Uterus (tissue), 4 donors: ENCODE measurements at places on chromosomes 16 and 17. TPM values are rescaled to one million over a fixed set of nuclear protein-coding genes. Genes with fewer than 3 reads are reported as not detected.

- no peak for DNase-seq
Measured at GRCh38 chr16:1744338-1744840, 27.0 kb downstream of the NME3 start.

DNA sequence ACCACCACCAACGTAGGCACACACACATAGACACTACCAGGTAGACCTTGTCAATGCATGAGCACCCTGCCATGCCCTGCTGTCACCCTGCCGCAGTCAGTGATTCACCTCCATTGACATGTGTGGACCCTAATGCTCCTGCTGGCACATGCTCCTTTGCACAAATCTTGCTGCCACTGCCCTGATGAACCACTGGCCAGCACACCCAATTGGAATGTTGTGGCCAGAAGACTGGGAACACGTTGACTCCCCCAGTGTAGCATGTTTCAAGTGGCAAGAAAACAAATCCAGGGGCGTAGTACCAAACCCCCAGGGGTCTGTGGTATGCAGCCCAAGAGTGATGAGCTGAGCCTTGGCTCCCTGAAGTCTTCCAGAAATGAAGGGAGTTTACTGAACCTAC lies 486.4 kb upstream of the KIF2B start:
- no peak for DNase-seq

DNA sequence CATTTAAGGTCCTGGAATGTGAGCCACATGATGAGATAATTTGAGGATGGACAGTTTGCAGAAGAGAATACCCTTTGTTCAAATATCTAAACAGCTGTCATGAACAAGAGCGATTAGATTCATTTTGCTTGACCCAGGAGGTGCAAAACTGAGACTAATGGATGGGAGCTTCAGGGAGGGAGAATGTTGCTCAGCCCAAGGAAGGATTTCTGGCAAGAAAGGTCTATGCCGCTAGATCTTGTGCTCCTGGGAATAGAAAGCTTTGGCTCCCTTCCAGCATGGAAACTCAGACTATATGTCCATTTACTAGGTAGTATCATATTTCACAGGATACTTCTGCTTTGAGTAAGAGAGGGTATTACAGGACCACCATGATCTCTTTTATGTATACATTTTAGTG lies 14.8 kb upstream of the CDH11 start:
- DNase-seq: no peak

DNA sequence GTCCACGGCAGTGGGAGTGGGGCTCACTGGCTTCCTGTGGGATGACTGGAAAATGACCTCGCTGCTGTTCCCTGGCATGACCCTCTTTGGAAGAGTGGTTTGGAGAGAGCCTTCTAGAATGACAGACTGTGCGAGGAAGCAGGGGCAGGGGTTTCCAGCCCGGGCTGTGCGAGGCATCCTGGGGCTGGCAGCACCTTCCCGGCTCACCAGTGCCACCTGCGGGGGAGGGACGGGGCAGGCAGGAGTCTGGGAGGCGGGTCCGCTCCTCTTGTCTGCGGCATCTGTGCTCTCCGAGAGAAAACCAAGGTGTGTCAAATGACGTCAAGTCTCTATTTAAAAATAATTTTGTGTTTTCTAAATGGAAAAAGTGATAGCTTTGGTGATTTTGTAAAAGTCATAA lies 7.8 kb upstream of the RNF213 start:
- DNase-seq: no peak

DNA sequence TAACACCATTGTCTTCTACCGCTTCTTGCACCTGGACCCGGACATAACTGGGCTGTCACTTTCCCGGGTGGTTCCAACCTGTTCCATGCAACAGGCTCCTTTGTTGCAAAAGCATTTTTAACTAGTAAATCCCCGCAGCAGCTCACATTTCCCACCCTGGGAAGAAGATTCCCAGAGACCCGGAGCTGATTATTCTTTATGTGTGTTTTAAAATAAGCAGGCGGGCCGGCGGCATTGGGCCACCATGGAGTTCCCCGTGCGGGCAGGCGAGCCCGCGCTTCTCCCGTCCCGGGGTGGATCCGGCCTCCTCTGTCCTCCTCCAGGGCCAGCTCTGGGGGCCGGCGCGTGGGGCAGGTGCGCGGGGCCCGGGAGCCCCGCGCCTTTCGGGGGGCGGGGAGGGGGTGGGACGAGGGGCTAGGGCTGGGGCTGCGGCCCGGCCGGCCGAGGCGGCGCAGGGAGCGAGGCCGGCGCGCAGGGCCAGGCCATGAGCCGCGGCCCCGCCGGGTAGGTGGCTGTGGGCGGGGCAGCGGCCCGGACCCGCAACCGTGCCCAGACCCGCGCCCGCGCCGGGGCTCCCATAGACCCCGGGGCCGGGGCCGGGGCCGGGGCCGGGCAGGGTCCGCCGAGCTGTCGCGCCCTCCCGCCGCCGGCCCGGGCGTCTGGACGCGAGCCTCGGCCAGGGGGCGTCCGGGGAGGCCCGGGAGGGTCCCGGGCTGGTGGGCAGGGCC lies 1.7 kb downstream of the CRAMP1 start:
- DNase-seq: peak; percentile 27

The BCL6B gene
- 24.4 TPM for total RNA-seq

GRCh38 chr17:80109713-80110446 lies 8.5 kb downstream of the GAA start:
- peak; percentile 11 for DNase-seq

DNA sequence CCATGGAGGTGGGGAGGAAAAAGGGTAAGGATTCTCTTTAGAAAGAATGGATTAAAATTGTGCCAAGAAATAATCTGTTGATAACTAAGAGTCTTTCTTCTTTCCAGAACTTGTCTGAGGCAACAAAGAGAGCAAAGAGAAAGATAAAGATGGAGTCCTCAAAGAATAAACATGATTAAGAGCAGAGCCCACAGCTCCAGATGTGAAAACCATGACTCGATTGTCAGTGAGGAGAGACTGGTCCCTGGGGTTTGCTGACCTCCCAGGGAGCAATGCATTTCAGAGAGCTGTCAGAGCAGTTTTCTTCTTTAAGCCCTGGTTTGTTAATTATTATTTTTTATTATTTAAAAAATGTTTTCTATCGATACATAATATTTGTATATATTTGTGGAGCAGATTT lies 74.6 kb downstream of the TMEM100 start:
- DNase-seq: no peak

DNA sequence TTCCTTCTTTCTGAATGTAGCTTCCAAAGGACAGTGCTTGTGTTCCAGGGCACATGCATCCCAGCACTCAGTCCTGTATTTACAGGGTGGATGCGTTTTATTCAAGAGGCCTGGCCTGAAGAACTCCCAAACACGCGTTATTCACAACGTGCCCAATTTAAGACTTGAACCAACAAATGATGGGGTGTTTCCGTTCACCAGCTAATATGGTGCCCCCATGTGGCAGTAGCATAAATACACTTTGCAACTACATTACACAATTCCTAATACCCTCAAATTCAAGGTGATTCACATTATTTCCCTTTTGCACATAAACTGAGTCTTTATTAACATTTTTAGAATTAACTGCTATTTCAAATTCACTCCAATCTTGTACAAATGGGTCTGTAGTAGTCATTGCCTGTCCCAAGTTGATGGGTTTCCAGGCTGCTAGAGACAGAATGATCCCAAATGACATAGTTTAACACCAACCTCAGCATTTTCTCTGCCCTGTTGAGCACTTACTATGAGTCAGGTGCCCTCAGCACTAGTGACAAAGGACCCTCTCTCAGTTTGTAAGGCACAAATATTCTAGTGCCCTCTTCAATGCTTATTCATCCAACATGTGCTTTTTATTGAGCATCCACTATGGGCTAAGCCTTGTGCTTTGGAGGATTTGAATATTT lies 26.9 kb downstream of the HSD17B2 start:
- no peak for DNase-seq

The POLR3E gene
- 45.1 TPM for total RNA-seq

GRCh38 chr17:26818736-26819135 lies 475.2 kb upstream of the WSB1 start:
- DNase-seq: no peak
